ENCODE measurements at places on chromosomes 5 and 9. TPM values are rescaled to one million over a fixed set of nuclear protein-coding genes. Genes with fewer than 3 reads are reported as not detected.

DNA sequence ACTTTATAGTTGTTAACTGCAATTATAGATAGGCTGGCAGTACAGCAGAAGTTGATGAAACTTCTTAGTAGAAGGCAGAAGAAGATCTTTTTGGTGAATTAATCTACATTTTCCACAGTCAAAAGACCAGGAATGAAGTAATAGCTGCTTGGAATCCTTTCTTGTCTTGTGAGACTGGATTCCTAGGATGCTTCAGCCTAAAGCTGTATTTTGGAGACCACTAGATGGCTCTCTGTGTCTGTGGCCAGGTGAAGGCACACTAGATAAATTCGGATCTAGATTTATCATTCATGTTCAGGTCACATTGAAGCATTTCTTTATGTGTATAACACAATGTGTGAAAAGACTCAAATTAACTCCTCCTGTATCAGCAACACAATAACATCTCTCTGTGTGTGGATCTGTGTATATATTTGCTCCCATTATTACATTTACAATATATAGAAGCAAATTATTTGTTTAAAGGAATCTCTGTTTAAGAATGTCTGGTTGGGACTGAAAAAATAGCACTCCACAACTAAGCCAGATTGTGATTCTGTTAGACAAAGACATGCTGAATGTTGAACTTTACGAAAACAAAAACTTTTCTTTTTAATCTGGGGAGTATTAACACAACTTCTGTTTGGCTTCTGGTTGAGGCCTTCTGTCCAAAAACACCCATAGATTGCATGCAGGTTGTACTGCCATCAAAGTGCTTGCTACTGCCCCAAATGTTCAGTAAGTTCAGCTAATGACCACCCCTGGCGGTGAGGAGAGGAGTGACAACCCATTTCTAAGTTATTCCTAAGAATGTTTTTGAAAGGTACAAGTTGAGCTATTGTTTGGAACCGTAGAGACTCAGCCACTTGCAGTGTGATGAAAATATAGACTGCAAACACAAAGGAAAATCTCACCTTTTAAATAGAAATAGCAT lies 10.6 kb downstream of the GRIN3A start:
- DNase-seq: peak; percentile 14

Gene FAM163B
- total RNA-seq: not detected

Gene SLC36A3
- not detected for total RNA-seq

Gene IFNK
- not detected for total RNA-seq

DNA sequence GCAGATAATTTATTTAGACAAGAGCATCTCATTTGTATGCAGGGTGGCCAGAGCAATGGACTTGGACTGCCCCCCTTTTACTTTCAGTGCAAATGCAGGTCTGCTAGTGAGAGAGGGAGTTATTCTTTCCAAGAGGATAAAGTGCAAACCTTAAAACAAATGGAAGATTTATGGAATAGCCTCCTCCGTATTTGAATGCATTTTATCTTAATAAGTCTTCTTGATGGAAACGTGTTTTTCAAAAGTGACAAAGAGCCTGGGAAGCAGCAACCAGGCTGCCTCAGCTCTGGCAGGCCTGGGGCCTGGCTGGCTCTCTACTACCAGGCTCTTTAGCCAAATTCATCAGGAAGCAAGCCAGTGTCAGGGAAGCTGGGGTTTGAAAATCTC lies 6.8 kb downstream of the NR2F1 start:
- DNase-seq: no peak

DNA sequence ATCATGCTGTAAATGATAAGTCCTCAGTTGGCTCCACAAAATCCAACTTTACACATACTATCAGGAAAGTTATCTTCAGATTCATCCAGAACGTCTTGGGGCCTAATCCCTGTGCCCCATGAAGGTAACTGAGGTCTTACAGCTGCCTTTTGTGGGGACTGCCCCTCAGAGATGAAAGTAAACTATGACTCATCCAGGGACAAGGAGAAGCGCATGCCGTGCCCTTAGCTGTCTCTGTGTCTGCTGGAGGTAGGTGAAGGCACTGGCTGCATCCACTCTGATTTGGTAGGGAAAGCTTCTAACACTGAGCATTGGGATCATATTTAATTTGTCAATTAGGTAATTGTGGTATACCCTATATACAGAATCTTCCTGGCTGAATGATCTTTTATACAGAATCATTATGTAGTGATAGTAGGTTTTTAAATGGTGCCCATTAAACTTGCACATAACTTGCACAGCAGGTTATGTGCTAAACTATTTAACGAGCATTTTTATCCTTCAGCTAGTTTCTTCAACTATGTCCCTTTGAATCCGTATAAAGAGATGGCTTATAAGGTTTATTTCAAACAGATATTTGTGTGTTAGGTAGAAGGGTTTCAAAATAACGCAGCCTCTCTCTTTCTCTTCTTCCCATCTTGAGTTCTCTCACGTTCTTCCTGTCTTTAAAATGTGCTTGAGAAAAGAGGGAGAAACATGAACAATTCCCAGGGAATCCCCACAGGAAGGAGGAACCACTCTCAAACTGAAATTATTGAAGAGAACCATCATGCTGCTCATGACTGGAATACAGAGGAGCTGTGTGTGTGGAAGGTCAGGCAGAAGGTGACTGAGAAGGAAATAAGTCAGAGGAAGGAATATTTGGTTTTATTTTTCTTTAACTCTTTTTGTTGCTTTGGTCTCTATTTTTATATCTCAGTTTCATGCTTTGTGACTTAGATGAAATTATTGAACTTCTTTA lies 250.9 kb downstream of the CD180 start:
- peak; percentile 56 for DNase-seq

- DNase-seq: no peak
Observed at GRCh38 chr5:139410993-139411828, 7.3 kb upstream of the SPATA24 start.

Gene OGN
- total RNA-seq: not detected

GRCh38 chr5:78591138-78591612 lies 57.4 kb downstream of the LHFPL2 start:
- DNase-seq: no peak

Gene TIGD6
- 2.2 TPM for total RNA-seq

Gene EIF4E1B
- not detected for total RNA-seq

DNA sequence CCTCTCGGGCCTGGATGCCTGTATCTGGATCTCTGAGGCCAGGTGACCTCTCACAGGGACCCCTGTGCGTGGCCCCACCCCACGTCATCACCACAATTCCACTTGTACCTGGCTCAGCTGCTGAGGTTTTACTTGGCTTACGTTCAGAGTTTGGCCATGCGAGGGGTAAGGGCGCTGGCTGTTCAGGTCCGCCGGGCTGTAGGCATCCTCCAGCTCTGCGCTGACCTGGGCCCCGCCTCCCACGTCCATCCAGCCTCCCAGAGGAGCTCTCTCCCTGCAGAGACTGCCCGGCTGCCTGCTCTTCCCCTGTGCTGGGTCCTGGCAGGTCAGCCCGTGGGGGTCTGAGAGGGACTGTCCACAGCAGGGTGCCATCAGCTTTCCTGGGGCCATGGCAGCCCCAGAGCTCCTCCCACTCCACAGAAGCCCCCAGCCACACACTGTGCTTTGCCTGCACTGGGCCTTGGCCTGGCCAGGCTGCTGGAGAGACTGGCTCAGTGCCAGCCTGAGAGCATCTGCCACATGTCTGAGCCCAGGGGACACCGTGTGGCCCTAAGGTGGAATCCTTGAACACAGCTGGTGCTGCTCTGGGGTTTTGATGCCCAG lies 43.6 kb downstream of the SLC6A3 start:
- no peak for DNase-seq

- DNase-seq: no peak
Observed at GRCh38 chr5:154646745-154647113, 108.4 kb upstream of the LARP1 start.

- peak; percentile 27 for DNase-seq
Observed at GRCh38 chr9:98087420-98088354, 31.2 kb downstream of the NANS start.

GRCh38 chr5:126000507-126000906 lies 422.7 kb upstream of the GRAMD2B start:
- DNase-seq: no peak

- DNase-seq: peak; percentile 19
Observed at GRCh38 chr9:21030389-21031035, 928 bp downstream of the HACD4 start.

GRCh38 chr5:136484808-136485325 lies 119.5 kb upstream of the TRPC7 start:
- no peak for DNase-seq

GRCh38 chr5:56814361-56814962 lies 887 bp upstream of the MAP3K1 start:
- DNase-seq: peak; percentile 32

Gene CDH18
- total RNA-seq: not detected

DNA sequence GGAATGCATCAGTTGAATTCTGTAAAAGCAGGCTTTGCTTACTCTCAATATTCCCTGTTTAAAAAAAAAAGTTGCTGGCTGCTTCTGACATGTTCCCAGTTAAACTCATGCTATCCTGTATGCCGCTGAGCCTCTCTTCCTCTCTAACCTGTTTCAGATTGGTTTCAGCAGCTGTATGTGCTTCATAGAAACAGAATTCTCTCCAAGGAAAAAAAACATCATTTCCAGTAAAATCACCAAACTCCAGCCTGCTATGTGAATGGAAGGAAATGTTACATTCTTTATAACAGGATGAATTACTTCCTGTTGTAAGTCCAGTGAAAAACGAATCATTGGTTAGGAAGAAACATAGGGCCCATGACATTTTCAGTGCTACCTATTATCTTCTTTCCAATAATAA lies 25.7 kb upstream of the KCNV2 start:
- no peak for DNase-seq

Gene FLT4
- total RNA-seq: 4.4 TPM

DNA sequence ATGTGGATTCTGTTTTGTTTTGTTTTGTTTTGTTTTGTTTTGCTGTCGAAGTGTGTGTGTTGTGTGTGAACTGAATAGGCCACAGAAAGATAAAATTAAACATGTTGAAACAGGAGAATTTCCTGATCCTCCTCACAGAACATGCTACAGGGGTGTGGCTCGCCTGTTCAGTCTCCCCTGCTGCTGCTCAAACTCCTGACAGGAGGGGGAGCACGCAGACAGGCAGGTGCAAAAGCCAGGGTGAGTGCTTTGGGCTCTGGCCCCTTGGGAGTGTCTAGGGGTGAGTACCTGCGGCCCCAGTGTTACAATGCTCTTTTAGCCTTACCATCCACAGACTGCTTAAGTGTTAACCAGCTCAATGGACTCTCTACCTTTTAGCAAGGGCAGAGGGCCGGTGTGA lies 473.5 kb downstream of the MAT2B start:
- DNase-seq: no peak

Gene RASGRF2
- total RNA-seq: 15.8 TPM

DNA sequence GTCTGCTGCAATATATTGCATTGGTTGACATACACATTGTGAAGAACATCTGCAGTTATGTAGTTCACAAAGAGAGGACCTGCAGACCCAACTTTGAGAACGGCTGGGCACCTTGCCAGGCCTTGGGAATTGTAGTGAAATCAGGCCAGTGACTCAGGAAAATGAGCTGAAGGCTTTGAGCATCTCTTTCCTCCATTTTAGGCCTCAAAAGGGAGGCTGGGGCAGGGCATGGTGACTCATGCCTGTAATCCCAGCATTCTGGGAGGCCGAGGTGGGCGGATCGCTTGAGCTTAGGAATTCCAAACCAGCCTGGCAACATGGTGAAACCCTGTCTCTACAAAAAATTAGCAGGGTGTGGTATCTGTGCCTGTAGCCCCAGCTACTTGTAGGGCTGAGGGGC lies 1.4 kb upstream of the IPPK start:
- DNase-seq: no peak

GRCh38 chr5:100026606-100027005 lies 508.6 kb upstream of the FAM174A start:
- no peak for DNase-seq

Gene PTCH1
- 7.3 TPM for total RNA-seq

- DNase-seq: peak; percentile 15
Observed at GRCh38 chr9:20015427-20015931, 226.6 kb upstream of the SLC24A2 start.

DNA sequence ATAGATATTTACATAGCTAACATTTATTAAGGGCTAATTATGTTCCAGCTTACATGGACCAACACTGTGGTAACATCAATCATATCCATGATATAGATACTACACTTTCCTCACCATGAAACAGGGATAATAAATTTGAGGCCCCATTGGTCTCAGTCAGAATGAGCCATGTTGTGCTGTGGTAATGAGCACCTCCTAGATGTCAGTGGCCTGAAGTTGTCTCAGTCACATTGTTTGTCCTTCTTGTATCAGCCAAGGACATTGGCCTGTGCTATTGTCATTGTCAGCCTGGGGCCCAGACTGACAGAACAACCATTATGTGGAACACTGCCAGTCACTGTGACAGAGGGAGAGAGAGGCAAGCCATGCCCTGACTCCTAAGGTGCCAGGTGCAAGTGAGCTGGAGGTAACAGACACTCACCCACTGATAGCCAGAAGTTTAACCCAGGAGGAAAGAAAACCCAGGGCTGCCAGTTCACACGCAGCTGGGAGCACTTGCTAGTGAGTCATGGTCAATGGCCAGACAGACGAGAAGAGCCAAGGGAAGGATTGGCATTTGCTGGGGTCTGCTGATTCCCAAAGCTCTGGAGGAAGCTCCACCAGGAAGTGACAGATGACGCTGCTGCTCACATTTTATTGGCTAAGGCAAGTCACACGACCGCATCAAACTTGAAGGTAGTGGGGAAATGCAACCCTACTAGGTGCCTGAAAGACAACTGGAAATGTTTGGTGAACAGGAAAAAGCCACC lies 224.2 kb downstream of the MELK start:
- DNase-seq: no peak

GRCh38 chr5:136517755-136518154 lies 152.4 kb upstream of the TRPC7 start:
- DNase-seq: no peak

Gene PRSS3
- total RNA-seq: not detected

- DNase-seq: no peak
Observed at GRCh38 chr9:27382308-27382707, 85.4 kb upstream of the EQTN start.
